ENCODE measurements at places on chromosomes 11 and 22.
A peak's percentile ranks its signal among the peaks of the same experiment; 100 is the strongest.

DNA sequence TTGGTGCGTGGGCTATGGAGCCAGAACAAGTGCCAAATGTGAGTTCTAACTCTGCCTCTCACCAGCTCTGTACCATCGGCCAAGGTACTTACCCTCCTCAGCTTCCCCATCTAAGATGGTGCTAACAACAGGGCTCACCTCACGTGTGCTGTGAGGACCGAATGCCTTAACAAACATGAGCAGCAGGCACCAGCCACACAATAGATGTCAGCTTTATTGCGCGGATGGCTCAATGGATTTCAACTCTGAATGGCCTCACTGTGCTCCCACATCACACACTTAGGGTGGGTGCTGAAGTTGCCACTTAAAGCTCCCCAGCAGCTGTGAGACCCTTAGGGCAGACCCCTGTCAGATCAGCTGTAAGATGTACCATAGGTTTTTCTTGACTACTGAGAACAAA lies 24.1 kb downstream of the RELT start:
- no peak for DNase-seq

DNA sequence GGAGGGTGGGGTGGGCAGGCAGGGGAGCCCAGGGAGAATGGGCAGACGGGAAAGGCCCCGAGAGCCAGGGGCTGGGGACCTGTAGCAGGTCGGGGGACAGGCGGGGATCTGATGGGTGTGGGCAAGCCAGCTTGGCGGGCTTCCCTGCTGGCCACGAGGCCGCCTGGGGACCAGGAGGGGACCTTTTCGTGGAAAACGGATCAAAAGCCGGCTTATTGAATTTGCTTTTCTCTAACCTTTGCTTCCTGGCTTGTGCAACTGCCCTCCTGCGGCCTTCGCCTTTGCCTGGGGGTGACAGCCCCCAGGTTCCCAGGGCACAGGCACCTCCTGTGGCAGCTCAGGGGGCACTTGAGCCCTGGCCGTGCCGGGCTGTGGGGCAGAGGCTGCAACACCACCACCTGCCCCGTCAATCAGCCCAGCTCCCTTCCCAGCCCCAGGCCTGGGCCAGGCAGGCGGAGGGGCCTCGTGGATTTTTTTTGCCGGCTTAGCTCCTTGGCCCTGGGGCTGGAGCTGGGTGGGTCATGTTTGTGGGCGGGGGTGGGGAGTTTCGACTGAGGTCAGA lies 41.6 kb upstream of the H19 start:
- no peak for DNase-seq

GRCh38 chr11:80103142-80103859 lies 662.5 kb upstream of the TENM4 start:
- no peak for DNase-seq

- no peak for DNase-seq
Observed at GRCh38 chr22:41768430-41768829, 32.0 kb upstream of the CCDC134 start.

- DNase-seq, result no peak
Observed at GRCh38 chr22:44930016-44930710, 79.6 kb downstream of the PHF21B start.

DNA sequence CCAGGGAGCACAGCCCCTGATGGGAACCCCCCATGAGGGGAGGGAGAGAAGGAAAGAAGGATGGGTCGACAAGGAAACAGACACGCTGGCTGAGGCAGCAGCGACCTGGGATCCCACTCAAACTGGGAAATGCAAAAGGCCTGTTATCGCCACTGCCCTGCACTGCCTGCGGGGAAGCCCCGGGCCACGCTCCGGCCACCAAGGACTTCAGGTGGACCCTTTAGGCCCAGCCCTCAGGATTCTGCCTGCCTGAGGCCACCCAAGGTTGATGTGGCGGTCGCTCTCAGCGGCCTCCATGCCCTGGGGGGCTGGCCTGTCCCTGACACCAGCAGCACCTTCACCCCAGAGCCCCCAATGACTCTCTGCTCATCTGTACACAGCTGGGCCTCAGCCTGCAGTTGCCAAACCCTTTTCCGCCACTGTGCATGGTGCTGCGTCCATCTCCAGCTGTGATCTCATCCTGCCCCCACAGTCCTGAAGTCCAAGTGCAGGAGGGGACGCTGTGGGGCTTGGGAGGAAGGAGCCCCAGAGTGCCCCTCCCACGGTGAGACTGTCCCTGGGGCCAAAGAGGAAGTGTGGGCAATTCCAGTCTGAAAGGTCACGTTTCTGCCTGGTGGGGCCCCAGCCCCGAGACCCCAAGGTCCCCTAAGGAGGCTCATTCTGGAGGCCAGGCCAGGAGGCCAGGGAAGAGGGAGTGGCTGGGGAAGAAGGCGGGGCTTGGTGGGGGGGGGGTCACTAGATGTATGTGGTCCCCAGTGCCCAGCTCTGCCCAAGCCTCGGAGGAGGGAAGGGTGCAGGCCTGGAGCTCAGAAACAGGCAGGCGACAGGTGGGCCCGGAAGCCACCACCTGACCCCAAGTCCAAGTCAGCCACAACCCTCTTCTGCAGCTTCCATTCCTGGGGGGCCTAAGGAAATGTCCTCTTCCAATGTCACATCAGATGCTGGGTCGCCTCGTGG lies 31.6 kb downstream of the OSBPL5 start:
- DNase-seq, result peak; percentile 43

DNA sequence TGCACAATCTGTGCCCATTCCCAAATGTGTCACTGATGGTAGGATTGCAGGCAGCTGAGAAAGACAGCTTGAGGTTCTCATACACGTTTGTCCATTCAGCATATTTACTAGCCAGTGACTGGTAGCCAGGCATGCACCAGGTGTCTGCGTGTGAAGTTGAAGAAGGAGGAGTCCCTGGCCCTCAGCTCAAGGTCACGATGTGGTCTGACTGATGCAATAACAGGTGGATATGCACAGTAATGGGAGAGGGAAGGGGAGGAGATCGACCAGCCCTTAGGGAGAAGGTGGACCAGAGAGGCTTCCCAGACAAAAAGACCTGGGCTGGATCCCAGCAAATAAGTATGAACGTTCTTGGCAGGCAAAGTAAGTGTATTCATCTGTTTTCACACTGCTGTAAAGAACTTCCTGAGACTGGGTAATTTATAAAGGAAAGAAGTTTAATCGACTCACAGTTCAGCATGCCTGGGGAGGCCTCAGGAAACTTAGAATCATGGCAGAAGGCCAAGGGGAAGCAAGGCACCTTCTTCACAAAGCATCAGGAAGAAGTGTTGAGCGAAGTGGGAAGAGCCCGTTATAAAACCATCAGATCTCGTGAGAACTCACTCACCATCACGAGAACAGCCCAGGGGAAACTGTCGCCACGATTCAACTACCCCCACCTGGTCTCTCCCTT lies 96.0 kb downstream of the MN1 start:
- DNase-seq, result no peak

- DNase-seq, result no peak
Observed at GRCh38 chr22:49240472-49240871, 587.2 kb downstream of the BRD1 start.

GRCh38 chr22:26894362-26894761 lies 237.0 kb downstream of the MIAT start:
- no peak for DNase-seq

GRCh38 chr11:123640677-123641494 lies 13.5 kb downstream of the SCN3B start:
- no peak for DNase-seq

DNA sequence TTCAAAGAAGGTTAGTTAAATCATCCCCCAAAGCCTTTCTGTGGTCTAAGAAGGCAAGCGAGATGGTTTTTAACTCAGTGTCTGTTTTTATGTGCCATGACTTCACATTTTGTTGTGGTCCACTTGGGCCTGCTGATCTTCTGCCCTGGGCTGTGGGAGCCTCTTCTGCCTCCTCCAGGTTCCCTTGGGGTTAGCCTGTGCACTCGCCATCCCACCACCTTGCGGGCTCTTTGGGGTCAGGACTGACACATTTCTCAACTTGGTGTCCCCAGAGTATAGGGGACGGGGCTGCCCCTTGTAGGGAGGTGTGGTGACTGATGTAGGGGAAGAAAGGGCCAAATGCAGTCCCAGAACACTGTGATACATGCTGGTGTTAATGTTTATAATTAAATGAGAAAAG lies 207.0 kb downstream of the TBC1D22A start:
- DNase-seq, result peak; percentile 32

- no peak for DNase-seq
Observed at GRCh38 chr11:110034806-110035205, 58.4 kb upstream of the ZC3H12C start.

- DNase-seq, result no peak
Observed at GRCh38 chr11:61782841-61783240, 9.6 kb downstream of the TMEM258 start.

GRCh38 chr11:47980088-47980906 lies at the start of gene PTPRJ:
Gene PTPRJ (plus strand): TSS chr11:47980559. CDS start chr11:47980913, 354 bp downstream.
- peak; percentile 74 for DNase-seq

GRCh38 chr22:17257121-17258001 lies 38.1 kb upstream of the ADA2 start:
- DNase-seq, result no peak

- no peak for DNase-seq
Observed at GRCh38 chr11:60169264-60169915, 13.5 kb downstream of the MS4A6A start.

All from right forelimb (tissue), 1 donor.